Left lobe of liver (tissue), 2 donors: ENCODE measurements at places on chromosomes 16 and 17. TPM values are rescaled to one million over a fixed set of nuclear protein-coding genes. Genes with fewer than 3 reads are reported as not detected.

DNA sequence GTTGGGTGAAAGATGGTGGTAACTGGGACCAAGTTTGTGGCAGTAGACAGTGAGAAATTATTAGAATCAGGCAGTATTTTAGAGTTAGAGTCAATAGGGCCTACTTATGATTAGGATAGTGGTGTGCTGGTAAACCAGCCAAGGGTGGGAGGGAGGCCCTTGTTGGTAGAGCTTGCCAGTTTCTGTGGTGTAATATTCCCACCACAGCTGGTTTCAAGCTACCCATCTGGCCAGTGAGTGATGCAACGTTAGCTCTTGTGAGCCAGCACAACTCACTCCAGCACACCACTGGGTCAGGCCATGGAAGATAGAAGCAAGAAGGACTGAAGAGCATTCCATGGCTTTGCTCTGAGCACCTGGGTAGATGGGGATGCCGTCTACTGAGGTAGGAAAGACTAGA, 34.9 kb downstream of the GNAO1 start:
- peak; percentile 75 for DNase-seq

DNA sequence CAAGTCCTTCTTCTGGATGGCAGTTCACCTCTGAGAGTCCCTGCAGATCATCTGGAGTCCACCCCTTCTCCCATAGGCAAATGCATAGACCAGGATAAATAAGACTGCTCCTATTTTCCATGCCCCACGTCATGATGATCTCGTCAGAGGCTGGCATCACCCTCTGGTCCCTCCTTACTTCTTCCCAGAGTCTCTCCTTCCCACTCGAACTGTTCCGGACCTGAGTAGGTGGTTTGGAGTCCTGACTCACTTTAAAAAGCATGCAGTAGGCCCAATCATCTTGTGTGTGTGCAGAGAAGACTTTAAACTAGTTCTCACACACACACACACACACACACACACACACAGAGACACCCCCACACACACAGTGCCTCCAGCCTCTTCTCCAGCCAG, 72.0 kb downstream of the SOX9 start:
- DNase-seq: no peak

- no peak for DNase-seq
These were observed 45.6 kb downstream of the CYB5B start for GRCh38 chr16:69469807-69470561.

Gene IKZF3
- total RNA-seq: 0.63 TPM

GRCh38 chr17:29579866-29580771, 9.3 kb downstream of the GIT1 start:
- DNase-seq: peak; percentile 84

GRCh38 chr17:45270828-45271418, 9.0 kb upstream of the SPATA32 start:
- no peak for DNase-seq
